ENCODE measurements at places on chromosomes 1 and 21.

DNA sequence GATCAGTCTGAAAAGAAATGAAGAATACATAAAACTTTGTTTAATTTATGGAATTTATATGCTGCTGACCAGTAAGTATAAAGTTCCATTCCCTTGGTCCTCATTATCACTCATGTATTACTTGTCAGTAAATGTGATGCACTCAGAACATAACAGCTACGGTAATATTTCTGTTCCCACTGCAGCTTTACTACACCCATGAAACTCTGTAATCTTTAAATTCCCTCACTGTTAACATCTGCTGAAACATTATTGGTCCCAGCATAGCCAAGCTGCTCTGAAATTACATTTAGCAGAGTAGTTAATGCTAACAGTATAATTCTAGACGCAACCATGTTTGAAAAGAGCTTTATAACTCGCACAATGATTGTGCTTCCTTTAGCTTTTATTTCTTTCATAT is 238.4 kb downstream of the GPATCH2 start:
- no peak for DNase-seq

- no peak for DNase-seq
Measured at GRCh38 chr21:34589511-34590282, 25.2 kb downstream of the RCAN1 start.

DNA sequence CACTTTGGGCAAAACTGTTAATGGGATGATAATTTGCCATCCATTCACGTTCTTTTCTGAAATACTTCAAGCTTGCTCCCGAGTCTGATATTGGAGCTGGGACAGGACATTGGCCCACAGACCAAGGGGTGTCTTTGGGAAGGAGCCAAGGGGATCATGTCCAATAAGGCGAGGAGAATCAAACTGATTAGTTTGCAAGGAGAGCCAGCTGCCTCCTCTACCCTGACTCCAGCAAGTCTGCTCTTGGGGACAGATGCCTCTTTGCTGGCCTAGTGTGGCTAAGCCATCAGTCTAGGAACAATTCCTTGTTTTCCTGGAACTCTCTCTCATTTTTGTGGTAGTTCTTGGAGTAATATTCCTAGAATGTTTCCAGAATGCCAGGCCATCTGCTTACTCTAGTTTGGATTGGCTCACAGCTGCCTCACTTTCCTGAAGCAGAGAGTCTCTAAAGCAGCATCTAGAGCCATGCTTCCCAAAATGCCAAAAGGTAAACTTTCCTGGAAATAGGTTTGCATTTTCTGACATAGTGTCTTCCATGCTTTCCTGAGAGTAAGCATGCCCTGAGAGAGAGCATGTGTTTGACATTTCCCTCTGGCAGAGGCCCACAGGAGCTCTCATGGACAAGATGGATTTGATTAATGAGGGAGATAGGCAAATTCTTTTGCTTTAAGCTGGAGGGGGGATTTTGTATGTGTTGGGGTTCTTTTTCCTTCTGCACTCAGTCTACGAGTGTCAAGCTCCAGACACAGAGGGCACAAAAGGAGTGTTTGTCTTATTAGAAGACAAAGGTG is 145.6 kb downstream of the GDAP2 start:
- DNase-seq, result no peak

GRCh38 chr1:22288593-22289241 is 145.8 kb upstream of the WNT4 start:
- DNase-seq, result no peak

DNA sequence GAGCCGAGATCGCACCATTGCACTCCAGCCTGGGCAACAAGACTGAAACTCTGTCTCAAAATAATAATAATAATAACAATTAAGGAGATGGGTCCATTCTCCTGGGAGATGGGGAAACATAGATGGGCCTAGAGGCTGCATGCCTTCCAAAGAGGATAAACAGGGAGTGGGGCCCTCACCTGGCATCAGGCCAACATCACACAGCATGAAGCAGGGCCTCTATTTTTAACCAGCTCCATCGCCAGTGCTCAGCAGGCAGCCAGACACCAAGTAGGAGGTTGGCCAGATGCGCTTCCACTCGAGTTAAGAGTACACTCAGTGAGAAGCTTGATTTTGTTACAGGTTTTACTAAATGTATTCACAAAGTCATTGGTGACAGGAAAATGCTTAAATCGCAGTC is 352.0 kb downstream of the RRAGC start:
- DNase-seq, result no peak

- no peak for DNase-seq
Measured at GRCh38 chr1:20063861-20064292, 6.1 kb upstream of the PLA2G5 start.

DNA sequence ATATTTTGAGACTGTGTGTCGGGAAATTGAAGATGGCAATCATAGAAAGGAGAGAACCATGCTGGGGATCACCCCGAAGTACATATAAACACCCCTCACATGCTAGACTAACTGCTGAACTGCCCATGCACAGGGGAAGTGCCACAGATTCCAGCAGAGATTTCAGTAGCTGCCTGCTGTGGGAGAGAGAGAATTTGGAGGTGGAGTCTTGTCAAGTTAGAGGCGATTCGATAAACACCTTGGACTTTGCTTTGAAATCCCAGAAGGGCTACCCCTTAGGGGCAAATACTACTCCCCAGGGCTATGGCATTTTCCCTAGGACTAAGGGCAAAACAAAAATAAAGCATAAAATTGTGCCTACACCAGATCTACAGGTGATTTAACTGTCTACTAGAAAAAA is 103.3 kb downstream of the PEX14 start:
- no peak for DNase-seq

- no peak for DNase-seq
Measured at GRCh38 chr1:242349636-242350035, 174.9 kb downstream of the PLD5 start.

GRCh38 chr1:150511551-150511950 is 3.6 kb downstream of the ECM1 start:
- DNase-seq, result no peak

DNA sequence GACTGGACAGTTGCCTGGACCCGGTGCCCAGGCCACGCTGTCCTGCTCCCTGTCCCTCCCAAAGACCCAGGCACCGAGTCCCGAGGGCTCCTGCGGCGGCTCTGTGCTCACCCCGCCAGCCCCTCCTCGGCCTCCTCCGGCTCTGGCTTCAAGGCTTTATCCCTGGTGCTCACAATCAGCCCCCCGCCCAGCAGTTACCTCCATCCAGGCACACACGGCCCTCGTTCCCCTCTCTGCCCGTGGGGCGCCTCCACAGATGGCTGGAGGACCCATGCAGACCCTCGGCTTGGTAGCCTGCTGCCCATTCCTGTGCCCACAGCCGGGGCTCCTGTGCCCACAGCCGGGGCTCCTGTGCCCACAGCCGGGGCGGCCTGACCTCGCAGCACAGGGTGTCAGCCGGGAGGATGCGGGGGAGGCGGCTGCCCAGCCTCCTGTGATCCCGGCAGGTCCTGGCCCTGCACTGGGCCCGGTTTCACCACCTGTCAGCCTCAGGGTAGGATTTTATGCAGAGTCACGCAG is 52.3 kb upstream of the COL18A1 start:
- no peak for DNase-seq

GRCh38 chr1:212077028-212077427 is 41.5 kb downstream of the DTL start:
- DNase-seq, result no peak

DNA sequence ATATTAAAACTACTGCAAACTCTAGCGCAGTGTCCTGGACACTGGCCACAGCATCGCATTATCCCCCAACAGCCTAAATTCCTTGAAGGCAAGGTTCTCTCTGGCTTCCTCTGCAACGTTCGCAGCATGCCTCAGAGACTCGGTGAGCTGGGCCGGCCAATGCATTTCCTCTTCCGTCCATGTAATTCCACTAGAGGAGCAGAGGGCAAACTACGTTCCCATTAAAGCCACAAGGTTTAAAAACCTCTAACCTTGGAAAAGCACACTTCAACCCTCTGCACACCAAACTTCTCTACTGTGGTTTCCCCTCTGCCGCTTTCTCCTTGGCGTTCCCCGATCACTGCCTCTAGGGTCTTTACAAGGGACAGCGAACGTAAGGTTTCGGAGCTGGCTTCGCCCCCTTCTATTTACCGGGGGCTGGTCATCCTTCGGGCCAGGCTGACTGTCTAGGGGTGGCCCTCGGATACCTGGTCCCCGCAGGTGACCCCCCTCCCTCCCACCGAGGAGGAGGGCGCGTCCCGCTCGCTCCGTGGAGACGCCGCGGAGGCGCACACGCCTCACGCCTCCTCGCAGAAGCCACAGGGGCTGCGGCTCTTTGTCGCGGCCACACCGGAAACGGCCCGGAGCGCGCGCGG is 456 bp upstream of the SMYD2 start:
- peak; percentile 1 for DNase-seq

DNA sequence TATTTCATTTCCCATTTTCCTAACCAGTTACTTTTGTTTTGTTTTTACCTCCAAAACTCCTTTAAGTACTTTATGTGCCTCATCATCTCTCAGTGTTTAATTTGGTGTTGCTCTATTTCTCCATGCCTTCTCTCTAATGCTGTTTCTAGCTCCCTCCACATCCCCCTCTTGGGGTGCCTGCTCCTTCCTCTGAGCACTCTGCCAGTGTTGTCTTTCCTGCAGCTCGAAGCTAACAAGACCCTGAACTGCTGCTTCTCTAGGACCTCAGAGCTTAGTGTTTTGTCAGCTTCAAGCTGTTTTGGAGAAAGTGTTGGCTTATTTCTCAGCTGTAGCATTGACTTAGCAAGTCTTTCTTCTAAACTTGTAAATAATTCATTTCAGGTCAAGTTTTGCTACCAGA is 290.6 kb downstream of the DPYD start:
- no peak for DNase-seq

- no peak for DNase-seq
Measured at GRCh38 chr1:60228041-60228491, 154.5 kb upstream of the C1orf87 start.

DNA sequence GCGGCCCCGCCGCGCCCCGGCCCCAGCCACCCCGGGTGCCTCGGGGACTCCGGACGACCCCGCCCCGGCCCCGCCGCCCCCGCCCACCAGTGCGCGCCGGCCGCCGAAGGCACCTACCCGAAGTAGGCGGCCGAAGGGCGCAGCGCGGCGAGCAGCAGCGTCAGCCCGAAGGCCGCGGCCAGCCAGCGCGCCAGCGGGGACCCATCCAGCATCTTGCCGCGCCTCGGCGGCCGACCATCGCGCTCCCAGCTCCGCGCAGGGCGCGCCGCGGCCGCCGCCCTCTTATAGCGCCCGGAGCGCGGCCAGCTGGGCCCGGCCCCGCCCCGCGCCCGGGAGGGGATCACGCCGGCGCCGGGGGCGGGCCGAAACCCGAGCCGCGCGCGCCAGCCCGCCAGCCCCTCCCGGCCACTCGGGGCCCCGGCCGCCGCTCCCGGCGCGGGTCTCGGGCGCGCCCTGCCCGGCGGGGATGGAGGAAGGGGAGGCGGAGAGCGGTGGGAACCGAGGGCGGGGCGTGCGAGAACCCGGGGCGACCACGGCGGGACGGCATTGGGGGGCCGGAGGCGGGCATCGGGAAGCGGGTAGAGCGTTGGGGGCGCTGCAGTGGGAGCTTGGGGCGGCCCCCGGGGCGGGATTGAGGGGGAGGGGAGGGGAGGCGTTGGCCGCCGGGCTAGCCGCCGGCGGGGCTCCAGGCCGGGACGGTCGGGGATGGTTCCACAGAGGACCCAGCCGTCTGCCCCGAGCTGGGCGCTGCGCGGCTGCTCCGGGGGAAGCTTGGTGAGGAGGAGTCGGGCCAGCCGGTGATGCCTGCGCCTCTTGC is at the start of gene WNT9A:
TSS of gene WNT9A (minus strand) at position 257 of the 817 bp plus-strand sequence. CDS start at position 212, 45 bp downstream.
- no peak for DNase-seq

DNA sequence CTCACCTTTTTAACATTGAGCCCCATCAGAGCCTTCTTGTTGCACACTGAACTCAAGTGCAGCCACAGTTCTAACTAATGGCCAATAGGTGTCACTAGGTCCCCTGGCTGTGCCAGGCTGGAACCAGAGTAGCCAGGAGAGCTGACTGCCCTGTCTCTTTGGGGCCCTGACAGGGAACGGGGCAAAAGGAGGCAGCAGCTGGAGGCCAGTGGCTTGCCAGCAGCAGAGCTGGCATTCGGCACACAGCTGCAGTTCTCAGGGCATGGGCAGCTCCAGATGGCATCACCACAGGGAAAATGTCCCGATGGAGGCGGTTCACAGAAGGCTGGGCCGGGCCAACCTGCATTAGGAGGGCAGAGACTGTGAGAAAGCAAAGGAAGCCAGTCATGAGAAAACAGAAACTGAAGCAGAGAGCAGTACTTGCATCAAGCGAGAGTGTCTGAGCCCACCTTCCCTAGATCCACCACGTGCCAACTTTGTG is 188.6 kb downstream of the FCRL5 start:
- DNase-seq, result no peak

DNA sequence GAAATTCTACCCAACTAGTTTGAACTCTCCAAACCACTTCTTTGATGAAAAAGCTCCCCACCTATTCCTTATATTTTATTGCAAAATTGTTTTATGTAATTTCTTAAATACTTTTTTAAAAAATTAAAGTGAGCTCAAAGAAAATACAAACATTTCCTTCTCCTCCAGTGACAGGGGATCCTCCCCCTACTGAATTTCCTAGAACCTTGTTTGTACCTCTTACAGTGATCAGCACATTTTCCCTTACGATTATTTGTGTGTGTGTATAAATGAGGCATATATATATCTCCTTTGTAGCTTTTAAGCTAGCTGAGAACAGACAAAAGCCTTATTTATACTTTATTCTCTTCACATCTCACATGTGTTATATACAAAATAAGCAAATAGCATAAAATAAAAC is 44.4 kb downstream of the VAV3 start:
- DNase-seq, result no peak

DNA sequence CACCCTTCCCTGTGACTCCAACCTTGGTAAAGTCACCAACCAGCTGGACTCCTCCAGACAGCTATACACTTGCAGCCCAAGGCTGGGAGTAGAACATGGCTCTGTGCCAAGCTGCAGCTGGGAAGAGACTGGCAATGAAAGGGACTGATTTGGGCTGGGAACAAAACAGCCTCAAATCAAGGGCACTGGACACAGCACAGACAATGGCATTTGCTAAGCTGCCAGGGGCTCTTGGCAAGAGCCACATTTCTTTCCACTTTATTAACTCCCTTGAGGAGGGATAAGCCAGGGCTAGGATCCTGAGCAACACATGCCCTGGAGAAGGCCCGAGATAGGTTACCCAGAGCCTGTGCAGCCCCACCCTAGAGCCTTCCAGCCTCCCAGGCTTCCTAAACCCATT is 12.0 kb downstream of the SYT11 start:
- no peak for DNase-seq
